Hepatocyte (in vitro differentiated cells): ENCODE measurements at places on chromosomes 2 and 18. TPM values are rescaled to one million over a fixed set of nuclear protein-coding genes. Genes with fewer than 3 reads are reported as not detected.

Gene CAPN14
- 0.06 and 0.36 TPM in 2 replicates for polyA plus RNA-seq

Gene FLACC1
- polyA plus RNA-seq = 0.15 and 0.34 TPM in 2 replicates

Gene NXPH2
- polyA plus RNA-seq = 1.5 and 2.3 TPM in 2 replicates

Gene IL36RN
- polyA plus RNA-seq = 0.23 and 0.49 TPM in 2 replicates

Gene PARD6G
- polyA plus RNA-seq = 8.2 and 12.1 TPM in 2 replicates

Gene ERBB4
- polyA plus RNA-seq = 3.4 and 4.5 TPM in 2 replicates

Gene FZD7
- 13.4 and 15.4 TPM in 2 replicates for polyA plus RNA-seq

Gene FSIP2
- 1.5 and 1.9 TPM in 2 replicates for polyA plus RNA-seq

GRCh38 chr18:49747876-49748275 is 65.5 kb downstream of the ACAA2 start:
- no peak for DNase-seq

GRCh38 chr18:2948038-2948437 is 64.9 kb downstream of the LPIN2 start:
- peak; percentile 51 for DNase-seq

GRCh38 chr2:69067866-69068265 is 54.9 kb downstream of the ANTXR1 start:
- no peak for DNase-seq

DNA sequence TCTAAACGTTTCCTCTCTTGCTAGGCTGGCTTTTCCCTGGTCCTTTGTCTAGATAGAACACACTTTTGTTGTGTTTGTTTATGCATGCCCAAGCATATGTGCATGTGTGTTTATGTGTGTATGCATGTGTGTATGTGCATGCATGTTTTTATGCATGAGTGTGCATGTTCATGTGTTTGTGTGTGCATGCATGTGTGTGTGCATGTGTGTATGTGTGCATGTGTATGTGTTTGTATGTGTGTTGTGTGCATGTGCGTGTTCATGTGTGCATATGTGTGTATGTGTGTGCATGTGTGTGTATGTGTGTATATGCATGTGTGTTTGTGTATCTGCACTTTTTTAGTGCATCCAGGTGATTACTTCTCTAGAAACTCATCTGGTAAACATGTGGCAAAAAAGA is 558.0 kb downstream of the GALR1 start:
- DNase-seq = no peak

GRCh38 chr2:1591978-1592907 is 152.1 kb downstream of the PXDN start:
- peak; percentile 77 for DNase-seq

DNA sequence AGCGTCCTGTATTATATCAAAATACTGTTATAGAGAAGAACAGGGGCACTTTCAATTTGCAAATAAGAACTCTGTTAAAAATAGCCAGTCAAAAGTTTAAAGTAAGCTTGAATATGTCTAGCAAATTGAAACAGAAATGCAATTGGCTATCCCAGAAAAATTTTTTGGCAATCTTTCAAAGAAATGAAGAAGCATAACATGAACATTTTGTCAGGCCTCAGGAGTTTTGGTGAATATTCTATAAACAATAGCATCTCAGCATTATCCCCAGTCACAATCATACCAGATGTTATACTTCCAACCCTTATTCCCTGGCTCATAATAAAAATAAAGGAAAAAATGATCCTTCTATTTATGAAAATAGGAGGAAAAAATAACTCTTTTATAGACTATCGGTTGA is 252.4 kb downstream of the GRB14 start:
- DNase-seq = no peak

- DNase-seq = no peak
These were observed 620.6 kb downstream of the GALR1 start for GRCh38 chr18:77870199-77870598.

GRCh38 chr2:71066856-71067255 is 1.6 kb upstream of the NAGK start:
- DNase-seq = no peak

- DNase-seq = no peak
These were observed 150.8 kb downstream of the PTRHD1 start for GRCh38 chr2:24642351-24642750.

- DNase-seq = no peak
These were observed 1.3 kb downstream of the AOX1 start for GRCh38 chr2:200587007-200587616.

DNA sequence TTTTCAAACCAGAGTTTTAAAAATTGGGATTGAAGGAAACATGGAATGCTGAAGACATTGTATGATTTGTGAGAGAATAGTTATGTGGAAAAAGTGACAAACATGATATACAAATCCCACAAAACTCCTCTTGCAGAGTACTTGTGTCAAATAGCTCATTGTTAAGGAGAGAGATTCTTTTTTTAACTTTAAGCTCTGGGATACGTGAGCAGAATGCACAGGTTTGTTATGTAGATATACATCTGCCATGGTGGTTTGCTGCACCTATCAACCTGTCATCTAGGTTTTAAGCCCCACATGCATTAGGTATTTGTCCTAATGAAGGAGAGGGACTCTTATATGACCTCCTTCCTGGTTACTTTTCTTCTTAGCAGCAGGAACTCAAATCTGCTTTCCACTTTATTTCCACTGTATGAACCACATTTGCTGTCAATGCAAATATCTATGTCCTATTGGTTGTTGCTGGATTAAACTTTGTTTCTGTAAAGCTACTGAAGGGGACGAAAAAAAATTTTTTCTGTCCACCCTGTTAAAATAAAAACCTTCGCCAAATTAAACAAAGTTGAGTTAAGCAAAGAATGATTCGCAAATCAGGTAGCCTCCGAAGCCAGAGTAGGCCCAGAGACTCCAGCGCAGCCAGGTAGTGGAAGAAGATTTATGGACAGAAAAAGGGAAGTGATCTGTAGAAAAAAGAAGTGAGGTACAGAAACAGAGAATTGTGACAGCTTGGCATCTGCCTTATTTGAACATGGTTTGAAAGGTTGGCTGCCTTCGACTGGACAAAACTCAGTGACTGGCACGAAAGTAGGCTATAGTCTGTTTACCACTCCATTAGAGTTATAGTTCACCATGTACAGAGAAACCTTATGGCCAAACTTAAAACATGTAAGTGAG is 430.1 kb upstream of the CHST9 start:
- DNase-seq = no peak

- DNase-seq = no peak
These were observed 199.7 kb upstream of the SLC14A2 start for GRCh38 chr18:45415614-45416013.

- peak; percentile 73 for DNase-seq
These were observed 110.6 kb downstream of the MYCN start for GRCh38 chr2:16050908-16051489.

DNA sequence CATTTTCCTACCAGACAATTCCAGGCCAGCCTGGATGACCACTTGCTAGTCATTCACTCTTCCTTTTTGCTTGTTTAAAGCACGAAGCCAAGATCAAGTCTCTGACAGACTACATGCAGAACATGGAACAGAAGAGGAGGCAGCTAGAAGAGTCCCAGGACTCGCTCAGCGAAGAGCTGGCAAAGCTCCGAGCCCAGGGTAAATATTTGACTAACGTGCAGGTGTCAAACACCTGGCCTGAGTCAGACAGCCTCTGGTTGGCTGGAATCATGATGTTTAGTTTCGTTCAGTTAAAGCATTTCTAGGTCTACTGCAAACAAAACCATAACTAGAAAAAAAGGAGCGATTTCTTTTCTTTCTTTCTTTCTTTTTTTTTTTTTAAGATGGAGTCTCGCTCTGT is 44.2 kb upstream of the LYPD6B start:
- peak; percentile 54 for DNase-seq

DNA sequence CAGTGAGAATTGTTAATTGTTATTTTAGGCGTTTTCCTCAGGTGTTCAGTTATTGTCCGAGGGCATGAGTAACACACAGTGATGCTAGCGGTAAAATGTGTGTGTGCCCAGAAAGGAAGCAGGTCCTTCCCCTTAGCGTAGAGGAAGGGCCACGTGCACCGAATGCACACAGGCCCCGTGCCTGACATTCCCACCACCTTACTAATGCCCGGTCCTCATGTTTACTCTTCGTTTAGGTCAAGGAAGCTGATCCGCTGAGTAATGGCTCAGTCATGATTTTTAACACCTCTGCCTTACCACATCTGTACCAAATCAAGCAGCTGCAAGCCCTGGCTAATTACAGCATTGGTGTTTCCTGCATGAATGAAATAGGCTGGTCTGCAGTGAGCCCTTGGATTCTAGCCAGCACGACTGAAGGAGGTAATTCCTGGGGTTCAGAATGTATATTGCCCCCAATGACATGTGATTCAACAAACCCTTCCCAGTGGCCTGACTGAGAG is 76.7 kb downstream of the MERTK start:
- peak; percentile 59 for DNase-seq

DNA sequence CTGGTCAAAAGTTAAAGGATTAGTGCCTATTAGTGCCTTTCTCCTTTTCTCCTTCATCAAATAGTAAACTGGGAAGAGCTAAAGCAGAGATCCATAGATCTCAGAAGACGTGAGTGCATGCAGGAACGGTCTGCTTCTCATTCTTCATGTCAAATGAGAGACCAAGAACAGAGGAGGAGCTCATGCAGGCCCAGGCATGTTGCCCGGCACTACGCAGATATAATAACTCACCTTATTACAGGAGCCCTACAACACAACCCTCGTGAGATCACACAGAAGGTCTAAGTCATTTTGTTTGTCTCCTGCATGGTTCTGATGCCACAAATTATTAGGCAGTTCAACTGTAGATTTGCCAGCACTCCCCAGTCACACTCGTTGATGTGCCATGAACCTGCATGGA is 71.8 kb downstream of the CMPK2 start:
- no peak for DNase-seq

GRCh38 chr2:235382179-235382578 is 111.7 kb upstream of the AGAP1 start:
- no peak for DNase-seq

- peak; percentile 10 for DNase-seq
These were observed 656.9 kb downstream of the EPHA4 start for GRCh38 chr2:220915092-220915623.

DNA sequence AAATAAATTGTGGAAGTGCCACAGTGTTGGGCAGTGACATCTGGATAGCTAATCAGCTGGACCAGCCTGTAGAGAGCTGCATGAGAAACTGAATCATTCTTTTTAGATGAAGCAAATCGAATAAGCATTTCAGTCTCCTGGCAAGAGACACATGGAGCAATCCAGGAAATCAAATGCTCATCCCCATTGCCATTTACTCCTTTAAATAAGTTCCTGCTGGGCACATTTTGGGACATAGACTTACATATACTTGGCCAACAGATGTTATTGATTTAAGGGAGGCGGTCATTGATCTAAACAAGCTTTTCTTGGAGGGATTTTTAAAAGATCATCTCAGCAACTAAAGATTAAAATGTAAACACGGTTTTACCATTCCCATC is 307.1 kb downstream of the STK39 start:
- DNase-seq = no peak

- no peak for DNase-seq
These were observed 152.8 kb upstream of the STK17B start for GRCh38 chr2:196324211-196324610.

DNA sequence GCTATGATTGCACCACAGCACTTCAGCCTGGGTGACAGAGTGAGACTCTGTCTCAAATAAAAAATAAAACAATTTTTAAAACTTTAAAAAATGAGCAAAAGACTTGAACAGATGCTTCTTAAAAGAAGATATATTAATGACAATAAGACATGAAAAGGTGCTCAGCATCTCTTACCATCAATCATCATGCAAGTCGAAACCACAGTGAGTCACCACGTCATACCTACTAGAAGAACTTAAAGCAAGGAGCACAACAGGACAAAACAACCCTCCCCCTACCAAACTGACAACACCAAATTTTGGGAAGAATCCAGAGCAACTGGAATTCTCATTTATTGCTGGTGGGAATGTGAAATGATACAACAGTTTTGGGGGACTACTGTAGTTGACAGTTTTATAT is 251.6 kb downstream of the BCL2 start:
- DNase-seq = no peak

DNA sequence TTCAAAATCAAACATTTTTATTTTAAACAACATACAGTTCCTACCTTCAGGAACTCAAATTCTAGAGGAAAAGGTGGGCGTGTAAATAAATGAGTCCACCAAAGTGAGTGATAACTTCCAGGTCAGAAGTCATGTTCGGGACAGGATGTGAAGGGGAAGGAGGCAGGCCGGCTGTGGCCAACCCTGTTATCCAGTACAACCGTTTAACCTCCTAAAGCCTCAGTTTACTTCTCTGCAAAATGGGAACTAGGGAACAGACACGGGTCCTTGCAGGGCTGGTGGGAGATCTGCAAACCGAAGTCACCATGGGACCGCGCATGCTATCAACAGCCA is 373 bp downstream of the EIPR1 start:
- DNase-seq = no peak

GRCh38 chr2:197969391-197969893 is 165.0 kb downstream of the PLCL1 start:
- DNase-seq = peak; percentile 6

DNA sequence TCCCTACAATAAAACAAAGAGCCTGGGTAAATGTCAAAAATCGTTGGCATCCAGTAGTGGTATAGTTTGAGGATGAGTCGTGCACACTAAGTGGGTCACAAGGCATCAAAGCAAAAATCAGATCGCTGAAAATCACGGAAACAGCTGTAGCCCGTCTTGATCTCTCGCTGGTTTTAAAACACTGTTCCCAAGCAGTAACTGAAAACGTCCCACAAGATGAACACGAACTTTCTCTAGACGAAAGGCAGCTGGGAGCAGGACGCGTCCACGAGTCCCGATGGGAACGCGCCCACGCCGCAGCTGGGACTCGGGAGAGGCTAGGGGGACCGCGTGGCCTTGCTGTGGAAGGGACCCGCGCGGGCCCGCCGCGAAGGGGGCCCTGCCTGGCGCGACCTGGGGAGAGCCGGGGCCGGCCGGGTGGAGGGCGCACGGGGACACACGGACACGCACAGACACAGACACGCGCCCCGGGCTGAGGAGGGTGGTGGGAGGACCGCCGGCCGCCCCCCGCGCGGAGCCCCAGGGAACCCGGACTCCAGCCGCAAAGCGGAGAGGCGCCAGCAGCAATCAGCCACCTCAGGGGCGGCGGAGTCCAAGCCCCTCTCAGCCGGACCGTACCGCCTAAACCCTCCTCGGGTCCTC is 651 bp downstream of the STK17B start:
- DNase-seq = peak; percentile 40

- DNase-seq = no peak
These were observed 318.1 kb upstream of the HS6ST1 start for GRCh38 chr2:128636802-128637147.
